ENCODE measurements at places on chromosomes 7 and 10.
A peak's percentile ranks its signal among the peaks of the same experiment; 100 is the strongest.

DNA sequence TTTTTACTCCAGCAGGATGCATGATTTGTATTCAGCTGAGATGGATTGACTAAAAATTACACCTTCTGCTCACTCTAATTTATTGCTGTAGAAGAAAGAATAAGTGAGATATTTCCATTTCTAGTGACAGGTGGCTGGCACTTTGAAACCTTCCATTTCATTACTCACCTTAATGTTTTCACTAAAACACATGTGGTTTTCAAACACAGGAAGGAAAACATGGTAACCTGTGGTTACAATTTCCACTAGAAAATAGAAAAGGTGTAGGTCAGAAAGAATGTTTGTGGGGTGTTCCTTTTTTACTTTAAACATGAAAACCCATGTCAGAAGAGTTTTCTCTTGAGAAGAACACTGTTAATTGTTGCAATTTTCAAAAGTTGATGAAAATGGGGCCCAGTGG, 12.0 kb upstream of the PRKCQ start:
- DNase-seq: no peak

DNA sequence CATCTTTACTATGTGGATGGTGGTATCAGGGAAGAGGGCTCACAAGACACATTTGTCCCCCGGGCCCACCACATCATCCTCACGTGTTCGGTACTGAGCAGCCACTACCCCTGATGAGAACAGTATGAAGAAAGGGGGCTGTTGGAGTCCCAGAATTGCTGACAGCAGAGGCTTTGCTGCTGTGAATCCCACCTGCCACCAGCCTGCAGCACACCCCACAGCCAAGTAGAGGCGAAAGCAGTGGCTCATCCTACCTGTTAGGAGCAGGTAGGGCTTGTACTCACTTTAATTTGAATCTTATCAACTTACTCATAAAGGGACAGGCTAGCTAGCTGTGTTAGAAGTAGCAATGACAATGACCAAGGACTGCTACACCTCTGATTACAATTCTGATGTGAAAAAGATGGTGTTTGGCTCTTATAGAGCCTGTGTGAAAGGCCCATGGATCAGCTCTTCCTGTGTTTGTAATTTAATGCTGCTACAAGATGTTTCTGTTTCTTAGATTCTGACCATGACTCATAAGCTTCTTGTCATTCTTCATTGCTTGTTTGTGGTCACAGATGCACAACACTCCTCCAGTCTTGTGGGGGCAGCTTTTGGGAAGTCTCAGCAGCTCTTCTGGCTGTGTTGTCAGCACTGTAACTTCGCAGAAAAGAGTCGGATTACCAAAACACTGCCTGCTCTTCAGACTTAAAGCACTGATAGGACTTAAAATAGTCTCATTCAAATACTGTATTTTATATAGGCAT, 9.1 kb upstream of the CSGALNACT2 start:
- no peak for DNase-seq

DNA sequence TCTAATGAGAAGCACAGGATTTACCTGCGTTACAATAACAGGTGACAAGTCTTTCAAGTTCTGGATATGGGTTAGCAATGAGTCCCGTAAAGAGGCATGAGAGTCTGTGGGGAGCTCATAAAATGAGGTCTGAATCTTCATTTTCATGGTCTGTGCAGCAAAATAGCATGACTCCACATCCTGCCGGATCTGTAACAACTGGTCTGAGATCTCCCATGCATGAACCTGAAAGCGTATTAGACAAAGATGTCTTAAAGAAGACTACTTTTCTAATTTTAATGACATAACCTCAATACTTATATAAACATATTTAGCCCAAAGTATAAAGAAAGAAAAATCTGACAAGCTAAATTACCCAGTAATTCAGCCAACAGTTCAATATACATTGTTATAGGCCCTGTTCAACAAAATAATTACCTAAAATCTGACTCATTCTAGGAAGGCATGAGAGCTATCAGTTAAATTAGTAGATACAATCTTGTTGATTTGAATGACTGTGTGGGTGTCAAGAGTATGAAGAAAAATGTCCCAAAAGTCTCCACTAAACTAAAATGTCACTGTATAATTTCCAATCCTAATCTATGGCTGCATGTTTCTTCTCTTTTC, 36.9 kb downstream of the TNPO3 start:
- no peak for DNase-seq

DNA sequence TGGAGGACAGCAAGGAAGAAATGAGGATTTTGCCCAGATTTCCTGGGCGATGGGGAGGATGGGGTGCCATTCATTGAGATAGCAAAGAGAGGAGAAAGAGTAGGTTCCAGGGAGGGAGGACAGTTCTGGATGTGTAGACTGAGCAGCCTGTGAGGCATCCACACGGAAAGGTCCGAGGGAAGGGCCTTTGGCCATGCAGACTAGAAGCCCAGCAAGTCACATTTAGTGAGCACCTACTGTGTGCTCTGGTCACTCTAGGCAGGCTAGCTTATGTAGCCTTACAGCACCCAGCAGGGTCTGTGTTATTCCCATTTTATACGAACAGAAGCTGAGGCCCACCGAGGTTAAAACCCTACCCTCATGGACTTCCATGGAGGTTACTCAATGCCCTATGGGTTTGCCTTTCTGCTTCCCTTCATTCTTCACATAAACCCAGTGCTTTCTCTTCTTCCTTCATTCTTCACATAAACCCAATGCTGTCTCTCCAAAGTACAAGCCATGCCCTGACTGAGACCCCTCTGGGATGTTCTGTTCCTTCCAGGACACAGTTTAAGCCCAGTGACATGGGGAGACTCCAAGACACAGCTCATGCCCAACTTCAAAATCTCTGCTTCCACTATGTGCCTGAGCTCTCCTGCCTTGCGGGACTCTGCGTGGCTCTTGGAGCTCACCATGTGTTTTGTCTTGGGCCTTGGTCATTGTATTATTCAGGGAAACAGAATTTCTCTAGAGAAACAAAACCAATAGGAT, 13.7 kb downstream of the IL2RA start:
- DNase-seq: no peak

DNA sequence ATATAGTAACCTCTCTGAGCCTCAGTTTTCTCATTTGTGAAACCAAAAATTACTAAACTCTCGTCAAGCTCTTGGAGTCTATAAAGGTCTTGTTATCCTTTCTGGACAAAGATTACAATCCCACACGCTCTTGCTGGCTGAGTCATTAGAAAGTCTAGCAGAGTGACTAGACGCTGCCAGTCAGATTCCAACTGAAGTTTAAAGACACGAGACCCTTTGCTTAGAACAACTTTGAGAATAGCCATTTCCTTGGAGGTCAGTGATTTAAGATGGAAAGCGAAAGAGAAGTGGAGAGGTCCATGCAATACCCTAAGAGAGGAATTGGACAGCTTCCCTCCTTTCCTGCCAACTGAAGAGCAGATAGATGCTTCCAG, 119.5 kb downstream of the APBB1IP start:
- DNase-seq: no peak

DNA sequence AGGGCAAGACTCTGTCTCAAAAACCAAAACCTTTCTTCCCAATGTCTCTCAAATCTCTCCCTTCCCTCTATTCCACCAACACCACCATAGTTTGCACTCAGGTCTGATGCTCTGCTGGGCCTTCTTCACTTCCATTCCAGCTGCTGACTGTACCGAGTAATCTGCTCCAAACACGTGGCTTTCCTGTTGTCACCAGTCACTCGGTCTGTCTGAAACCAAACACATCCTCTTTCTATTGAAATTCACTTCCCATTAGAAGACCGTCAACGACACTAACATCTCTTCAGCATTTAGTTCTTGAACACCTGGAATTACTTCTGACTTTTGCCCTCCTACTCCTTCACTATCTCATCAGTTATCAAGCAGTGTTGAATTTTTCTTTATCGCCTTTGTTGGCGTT, 4.7 kb upstream of the NRF1 start:
- DNase-seq: no peak

DNA sequence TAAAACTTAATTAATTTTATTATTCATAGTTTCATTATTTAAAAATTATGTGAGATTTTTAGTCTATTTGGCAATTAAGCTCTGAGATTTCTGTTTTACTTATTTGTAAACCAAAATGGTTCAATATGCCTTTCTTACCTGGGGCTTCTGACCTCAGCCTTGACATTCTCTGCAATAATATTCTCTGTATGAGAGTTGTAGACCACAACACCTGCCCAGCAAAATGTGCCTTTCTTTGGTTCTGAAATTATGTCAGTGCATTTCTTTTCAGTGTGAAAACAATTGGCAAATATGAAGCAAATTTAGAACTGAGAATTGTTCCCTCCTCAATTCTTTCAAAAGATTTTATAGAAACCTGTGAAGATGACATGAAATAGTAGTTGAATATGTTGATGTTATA, 426.4 kb upstream of the FZD8 start:
- no peak for DNase-seq

GRCh38 chr7:158783595-158783994, 45.7 kb downstream of the ESYT2 start:
- no peak for DNase-seq

GRCh38 chr10:57818522-57818921, 449.2 kb downstream of the IPMK start:
- no peak for DNase-seq

GRCh38 chr7:1354661-1355567, 104.4 kb downstream of the MICALL2 start:
- no peak for DNase-seq

- DNase-seq: peak; percentile 38
Observed at GRCh38 chr10:79444199-79445119, 965 bp downstream of the ZCCHC24 start.

DNA sequence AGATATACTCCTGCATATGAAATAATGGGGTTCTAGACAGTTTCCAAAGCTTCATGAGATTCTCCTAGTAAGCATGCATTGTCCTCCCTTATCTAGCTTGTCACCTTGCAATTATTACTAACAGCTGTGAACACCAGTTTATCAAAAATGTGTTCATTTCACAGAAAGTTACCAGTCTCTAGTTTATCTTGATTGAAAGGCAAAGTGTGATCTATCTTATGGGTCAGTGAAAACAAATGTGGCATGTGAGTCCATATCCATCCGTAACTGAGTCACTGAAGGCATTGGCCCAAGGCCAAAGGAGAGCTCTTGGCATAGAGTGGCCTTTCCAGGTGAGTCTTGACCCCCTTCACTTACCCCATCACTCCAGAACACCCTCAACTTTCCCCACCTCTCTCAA, 53.2 kb downstream of the GSAP start:
- DNase-seq: no peak

- DNase-seq: no peak
Observed at GRCh38 chr7:31699050-31699449, 12.0 kb downstream of the PPP1R17 start.

Data from T-helper 9 cell (primary cell).